Cerebellar cortex (tissue), 1 donor: ENCODE measurements at places on chromosomes 16 and 17.

- no peak for DNase-seq
Observed at GRCh38 chr16:85527767-85528297, 85.3 kb upstream of the GSE1 start.

- peak; percentile 91 for DNase-seq
Observed at GRCh38 chr16:84832488-84833143, 12.8 kb downstream of the CRISPLD2 start.

DNA sequence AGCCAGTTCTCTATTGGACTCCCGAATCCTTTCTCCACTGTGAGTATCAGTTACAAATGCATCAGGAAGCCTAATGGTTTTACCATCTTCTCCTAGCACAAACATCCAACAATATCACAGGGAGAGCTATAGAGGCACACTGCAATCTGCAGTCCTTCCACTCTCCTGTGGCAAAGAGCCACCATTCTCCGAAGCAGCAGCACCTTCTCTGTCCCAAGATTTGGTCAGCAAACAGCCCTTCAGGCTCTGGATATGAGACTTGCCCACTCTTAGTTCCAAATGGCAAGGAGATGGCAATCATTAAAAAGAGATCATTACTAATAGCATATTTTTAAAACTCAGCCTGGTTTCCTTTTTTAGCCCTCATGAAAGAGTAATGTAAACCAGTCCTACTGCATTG, 223.4 kb downstream of the HS3ST3A1 start:
- no peak for DNase-seq

DNA sequence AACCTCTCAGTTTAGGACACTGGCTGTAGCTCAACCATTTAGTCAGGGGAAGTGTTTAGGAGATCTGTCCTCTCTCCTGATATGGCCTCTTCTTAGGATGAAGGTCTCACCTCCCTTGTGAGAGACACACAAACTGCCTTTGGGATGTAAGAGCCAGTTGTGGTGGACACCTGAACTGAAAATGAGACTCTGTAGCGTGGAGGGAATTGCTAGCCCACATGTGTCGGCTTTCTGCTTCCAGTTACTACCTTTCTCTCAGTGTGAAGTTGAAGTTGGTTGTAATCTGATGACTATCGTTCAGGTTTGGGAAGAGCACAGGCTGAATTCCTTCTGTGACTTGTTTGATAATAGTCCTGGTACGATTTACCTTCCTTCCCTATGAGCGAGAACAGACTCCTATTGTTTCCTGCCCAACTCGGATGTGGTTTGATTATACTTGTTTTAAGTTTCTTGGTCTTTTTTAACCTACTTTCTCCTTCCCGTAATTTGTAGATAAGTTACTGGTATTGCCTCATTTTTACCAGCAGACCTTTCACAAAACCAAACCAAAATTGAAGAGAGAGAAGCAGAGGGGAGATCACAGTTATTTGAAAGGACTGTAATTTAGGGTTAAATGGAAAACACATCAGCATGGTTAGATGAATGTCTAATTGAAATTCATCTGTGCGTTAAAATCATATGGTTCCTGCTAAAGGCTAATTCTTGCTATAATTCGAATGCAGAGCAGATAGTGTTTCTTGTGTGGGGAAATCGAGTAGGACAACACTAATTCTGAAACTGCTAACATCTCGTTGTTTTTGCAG, 43.2 kb downstream of the CLEC16A start:
- DNase-seq: no peak

DNA sequence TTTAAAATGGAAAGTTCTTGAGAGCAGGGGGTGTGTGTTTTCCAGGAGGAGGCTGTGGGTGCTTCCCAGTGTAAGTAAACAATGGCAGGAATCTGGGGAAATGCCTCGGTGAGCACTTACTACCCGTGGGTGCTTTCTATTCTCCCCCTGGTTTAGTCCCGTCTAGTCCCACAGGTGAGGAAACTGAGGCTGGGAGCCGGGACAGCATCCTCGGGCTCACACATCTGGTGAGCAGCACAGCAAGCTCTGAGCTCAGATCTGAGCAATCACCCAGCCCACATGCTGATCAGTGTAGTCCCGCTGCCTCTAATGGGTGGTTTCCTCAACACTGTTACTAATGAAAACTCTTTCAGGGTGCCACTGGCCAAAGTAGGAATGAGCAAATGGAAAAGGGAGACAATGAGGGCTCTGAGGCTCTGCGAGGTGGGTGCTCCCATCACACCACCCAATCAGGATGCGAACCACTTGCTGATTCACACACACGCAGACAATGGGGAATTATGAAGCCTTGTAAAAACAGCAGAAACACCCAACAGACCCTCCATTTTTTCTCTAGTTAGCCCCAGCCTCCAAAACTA, 202.6 kb downstream of the PARN start:
- DNase-seq: no peak

GRCh38 chr16:2206780-2207433, 1.7 kb downstream of the MLST8 start:
- DNase-seq: no peak

GRCh38 chr17:64728041-64728695, 66.1 kb upstream of the SMURF2 start:
- no peak for DNase-seq

- DNase-seq: no peak
Observed at GRCh38 chr17:32558997-32559650, 72.3 kb downstream of the CDK5R1 start.
